ENCODE measurements at places on chromosomes 7 and 10.
A peak's percentile ranks its signal among the peaks of the same experiment; 100 is the strongest.

DNA sequence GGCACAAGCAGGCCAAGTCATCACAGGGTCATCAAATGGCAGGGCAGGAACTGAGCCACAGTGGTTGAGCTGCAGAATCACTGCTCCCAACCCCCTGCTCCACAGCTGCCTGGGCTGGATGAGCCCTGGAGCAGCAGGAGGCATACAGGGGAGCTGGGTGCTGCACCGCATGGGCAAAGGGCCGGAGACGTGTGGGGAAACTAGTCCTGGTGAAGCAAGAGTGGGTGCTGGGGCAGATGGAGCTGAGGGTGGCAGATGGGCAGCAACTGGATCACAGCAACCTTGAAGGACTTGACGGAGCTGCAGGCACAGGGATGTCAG lies 16.0 kb upstream of the VOPP1 start:
- no peak for DNase-seq

DNA sequence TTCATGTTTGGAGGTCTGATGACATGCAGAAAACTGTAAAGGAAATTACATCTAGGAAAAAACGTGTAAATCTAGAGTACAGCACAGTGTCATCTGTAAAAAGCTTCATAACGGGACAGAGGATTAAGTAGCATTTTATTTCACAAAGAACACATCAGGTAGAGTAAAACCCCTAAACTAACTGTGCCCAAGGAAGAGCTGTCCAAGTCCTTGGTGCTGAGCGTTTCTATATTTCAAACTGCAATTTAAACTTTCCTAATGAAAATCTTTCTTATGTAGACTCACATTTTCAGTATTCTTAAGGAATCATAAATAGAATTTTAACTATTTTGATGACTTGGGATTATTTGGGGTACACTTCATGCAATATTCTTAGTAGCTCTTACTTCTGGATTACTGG lies 646.2 kb downstream of the IPMK start:
- no peak for DNase-seq

GRCh38 chr10:69871074-69871473 lies 69.4 kb downstream of the COL13A1 start:
- DNase-seq = no peak

DNA sequence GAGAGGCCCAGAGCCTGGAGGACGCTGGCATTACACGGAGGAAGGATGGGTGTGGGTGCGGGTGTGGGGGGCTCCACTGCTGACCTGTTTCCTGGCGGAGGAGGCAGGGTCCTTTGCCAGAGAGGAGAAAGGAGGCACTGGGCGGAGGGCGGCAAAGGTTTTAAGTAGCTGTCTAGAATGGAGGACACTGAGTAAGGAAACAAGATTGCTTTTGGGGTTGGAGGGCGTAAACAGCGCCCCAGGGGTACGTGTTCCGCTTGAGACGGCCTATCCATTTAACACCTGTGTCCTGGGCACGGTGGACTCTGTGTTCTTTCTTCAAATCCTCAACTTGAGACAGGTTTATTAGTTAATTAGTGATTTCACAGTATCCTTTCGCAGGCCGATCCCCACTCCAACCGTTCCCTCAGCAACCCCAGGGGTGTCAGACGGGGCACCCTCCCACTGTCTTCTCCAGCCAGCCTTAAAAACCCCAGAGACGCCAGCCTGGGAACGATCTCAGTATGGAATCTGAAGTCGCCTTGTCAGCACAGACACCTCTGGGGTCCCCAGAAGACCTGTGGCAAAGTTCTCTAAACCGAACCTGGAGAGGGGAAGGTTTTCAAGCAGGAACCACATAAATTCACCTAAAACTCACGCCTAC lies 24.8 kb downstream of the SFXN4 start:
- no peak for DNase-seq

DNA sequence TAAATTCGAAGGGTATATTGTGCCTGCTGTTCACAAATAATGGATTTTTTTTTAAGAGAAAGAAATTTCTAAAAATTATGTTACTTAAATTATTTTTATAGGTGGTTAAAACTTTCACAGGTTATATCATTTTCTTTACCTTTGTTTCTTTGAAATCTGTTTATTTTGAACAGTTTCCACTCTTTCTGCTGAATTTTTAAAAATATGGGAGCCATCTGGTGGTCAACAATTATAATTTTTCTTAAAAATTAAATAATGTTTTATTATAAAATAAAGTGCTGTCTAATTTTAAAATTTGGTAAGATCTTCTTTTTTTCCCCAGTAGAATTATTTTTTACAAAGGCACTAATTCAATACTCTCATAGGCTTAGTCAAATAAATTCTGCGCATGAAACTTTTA lies 263.9 kb downstream of the ETV1 start:
- no peak for DNase-seq

DNA sequence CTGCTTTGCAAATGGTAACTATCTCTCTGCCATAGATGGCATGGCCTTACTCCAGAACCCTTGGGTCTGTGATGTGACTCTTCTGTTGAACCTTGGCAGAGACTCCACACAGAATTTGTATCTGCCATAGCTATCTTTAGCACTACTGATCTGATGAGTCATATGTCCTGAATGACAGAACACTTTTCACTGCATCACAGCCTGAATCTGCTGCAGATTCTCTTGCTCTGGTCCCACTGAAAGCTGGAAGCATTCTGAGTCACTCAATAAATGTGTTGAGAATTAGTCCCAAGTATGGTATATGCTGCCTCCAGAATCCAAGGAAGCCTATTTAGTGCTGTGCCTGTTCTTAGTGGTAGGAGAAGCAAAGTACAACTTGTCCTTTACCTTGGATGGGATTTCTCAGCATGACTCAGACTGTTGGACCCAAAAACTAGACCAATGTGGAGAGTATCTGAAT lies 39.5 kb upstream of the ANKRD1 start:
- peak; percentile 93 for DNase-seq

GRCh38 chr10:117994771-117995170 lies 52.0 kb downstream of the RAB11FIP2 start:
- DNase-seq = no peak

- DNase-seq = no peak
Measured at GRCh38 chr7:17786314-17786852, 153.9 kb downstream of the SNX13 start.

DNA sequence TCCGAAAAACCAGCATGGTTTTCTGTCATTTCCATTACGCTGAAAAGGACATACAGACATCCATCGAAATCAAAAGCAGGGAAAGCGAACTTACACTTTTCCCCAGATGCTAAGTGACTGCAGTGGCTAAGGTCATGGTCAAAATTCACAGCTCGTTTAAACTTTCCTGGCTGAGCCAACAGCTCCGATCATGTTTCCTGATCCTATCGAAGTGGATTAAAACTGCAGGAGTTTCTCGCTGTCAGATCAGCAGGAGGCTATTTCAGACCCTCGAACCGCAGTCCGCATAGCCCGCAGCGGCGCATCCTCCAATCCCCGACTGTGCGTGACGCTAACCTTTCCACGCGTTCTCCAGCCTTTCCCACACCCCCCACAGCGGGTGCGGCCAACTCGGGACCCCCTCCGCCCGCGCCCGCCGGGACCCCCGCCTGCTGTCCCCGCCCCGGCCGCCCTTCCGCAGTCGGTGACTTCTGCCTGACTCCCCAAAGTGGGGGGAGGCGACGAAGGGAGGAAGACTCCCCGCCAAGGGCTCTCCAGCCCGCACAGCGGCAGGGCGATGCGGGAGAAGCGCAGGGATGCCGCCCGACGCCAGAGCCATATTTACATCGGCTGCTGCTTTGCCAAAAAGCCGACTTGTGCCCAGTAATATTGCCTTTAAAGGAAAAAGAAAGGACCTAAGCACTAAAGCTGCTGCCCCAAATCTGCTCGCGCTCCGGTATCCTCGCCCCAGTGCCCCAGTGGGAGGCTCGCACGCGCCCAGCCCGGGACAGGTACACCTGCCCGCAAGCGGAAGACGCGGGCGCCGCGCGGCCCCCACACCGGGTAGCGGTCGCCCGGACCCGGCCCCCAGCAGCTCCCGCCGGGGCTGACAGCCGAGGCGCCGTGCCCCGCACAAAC lies 1.2 kb downstream of the PIP4K2A start:
- no peak for DNase-seq

GRCh38 chr7:120462991-120463390 lies 190.0 kb downstream of the KCND2 start:
- DNase-seq = no peak

DNA sequence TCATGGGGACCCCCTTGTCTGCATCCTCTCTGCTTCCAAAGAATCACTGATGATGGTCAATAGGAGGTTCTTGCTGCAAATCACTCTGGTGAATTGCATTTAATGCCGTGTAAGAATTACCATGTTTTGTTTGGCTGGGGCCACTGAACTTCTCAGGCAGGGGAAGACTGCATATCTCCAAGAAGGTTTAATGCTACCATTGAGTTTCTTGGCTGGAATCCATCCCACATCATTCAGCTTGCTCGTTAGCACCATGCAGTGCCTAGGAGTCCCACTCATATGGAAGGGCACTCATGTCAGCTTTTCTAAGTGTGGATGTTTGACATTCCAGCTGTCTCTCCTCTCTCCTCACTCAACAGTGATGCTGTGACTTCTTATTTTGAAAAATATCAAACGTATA lies 50.2 kb upstream of the BAMBI start:
- DNase-seq = no peak

DNA sequence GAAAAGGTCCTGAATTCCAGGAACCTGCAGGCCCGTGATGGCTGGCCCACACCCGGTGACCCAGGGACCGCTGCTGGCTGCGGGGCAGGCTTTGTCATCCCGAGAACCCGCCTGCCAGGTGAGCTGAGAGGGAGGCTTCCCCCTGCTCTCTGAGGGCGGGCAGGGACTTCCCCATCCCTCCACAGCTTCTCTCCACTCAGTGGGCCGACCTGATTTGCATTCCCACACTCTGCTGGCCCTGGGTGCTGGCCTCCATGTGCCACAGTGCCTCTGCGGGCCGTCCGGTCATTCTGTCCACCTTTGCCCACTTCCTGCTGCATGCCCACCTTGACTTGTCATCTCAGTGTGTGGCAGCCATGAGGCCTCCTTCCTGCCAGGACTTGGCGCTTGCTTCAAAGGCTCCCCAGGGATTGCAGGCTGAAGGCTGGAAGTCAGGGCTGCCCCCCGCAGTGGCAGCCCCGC lies 35.3 kb downstream of the PALD1 start:
- no peak for DNase-seq

- DNase-seq = no peak
Measured at GRCh38 chr7:76514926-76515771, 4.8 kb downstream of the UPK3B start.

- DNase-seq = no peak
Measured at GRCh38 chr7:88075216-88075615, 141.2 kb downstream of the ADAM22 start.

DNA sequence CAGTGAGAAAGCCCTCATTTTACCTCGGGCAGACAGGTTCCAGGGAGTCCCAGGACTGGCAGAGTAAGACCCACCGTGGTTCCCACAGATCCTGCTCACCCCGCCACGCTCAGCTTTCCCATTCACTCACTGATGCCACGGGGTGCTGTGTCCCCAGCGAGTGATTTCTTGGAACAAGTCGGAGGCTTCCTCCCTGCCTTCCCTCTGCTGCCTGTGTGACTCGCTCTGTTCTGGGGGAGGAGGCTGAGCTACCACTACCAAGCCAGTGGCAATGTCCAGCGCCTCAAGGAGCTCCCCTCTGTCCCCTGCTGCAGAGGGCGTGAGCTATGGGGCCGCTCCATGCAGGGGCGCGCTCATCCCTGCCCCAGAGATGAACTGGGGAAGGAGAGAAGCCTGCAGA lies 12.6 kb downstream of the IL15RA start:
- DNase-seq = no peak

GRCh38 chr10:118455181-118455695 lies 113.1 kb upstream of the FAM204A start:
- DNase-seq = no peak

- no peak for DNase-seq
Measured at GRCh38 chr10:120861178-120861855, 10.2 kb downstream of the WDR11 start.

- DNase-seq = peak; percentile 55
Measured at GRCh38 chr7:141558544-141559183, 7.5 kb downstream of the AGK start.

DNA sequence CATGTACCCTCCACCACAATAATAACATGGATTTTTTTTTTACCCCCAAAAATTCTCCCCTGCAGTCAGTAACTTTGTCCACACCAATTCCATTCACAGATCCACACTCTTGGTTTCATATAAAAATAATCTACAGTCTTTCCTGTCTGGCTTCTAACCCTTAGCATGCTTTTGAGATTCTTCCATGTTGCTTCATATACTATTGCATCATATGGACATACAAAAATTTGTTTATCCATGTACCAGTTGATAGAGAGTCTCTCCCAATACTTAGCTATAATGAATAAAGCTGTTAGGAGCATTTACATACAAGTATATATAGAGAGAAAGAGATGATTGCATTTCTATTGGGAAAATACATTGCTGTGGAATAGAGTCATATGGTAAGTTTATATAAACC lies 575.0 kb downstream of the XPNPEP1 start:
- DNase-seq = no peak

DNA sequence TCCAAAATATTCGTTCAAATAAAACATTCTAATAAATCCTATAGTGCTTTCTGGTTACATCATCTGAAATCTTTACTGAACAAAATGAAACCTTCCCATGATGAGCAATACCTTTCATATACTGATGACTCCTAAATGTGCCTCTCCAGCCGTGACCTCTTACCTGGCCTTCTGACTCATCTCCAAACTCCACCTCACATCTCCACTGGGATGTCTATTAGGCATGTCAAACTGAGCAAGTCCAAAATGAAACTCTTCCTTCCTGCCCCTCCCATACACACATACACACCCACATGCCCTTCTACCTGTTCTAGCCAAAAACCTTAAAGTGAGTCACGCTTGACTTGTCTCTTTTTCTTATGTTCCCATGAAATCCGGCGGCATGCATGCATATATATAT lies 22.9 kb downstream of the GSAP start:
- no peak for DNase-seq
